Stimulated activated CD8-positive, alpha-beta memory T cell treated with anti-CD3 and anti-CD28 coated beads, Interleukin-4, amount 100 ng/mL, for 48 hours (primary cell): ENCODE measurements at places on chromosomes 11 and 22.
A peak's percentile ranks its signal among the peaks of the same experiment; 100 is the strongest.

GRCh38 chr11:96259134-96259830, 83.7 kb downstream of the MAML2 start:
- no peak for DNase-seq

DNA sequence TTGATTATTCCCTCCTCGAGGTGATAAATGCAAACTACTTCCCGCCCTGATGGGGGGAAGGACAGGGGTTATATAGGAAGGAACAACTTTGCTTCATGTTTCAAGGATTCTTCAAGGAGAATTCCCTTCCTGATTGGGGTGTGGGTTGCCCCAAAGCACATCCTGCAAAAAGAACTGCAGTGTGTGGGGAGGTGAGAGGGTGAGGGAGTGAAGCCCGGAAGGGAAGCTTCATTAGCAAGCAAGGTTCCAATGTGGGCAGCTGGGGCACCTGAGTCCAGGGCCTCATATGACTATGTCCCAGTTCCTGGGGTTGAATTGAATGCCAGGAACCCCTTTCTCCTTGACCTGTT, 326.0 kb downstream of the MN1 start:
- no peak for DNase-seq

- no peak for DNase-seq
These were observed 75.7 kb downstream of the GRAMD1B start for GRCh38 chr11:123505546-123506299.

DNA sequence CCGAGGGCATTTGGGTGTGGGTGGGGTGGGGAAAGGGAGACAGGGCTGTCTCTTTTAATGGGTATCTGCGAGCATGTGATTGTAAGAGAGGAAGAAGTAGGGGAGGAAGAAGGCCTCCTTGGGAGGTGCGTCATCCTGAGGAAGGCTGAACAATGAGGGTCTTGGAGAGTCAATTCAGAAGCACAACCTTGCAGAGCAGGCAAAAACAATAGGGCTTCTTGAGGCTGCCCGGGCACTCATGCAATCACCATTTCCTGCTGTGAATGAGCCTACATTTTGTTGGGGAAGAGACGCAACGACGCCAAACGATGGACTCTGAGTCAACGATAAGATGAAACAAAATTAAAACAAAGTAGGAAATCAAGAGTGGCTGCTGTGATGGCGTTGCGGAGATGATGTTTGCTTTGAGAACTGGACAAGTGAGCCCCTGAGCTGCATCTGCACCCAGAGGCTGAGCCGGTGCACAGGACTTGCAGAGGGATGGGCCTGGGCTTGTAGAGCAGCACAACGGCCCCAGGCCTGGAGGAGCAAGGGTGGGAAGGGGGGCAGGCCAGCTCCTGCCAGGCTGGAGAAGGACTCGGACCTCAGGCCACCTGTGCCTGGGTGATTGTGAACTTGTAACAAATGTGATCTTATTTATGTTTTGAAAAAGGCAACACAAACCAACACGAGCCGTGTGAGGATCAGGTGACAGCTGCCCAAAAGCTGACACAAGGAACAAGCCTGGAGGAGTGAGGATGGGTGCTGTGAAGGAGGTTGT, 92.3 kb upstream of the B3GAT1 start:
- no peak for DNase-seq

- no peak for DNase-seq
These were observed 187.7 kb downstream of the EFCAB6 start for GRCh38 chr22:43624144-43624998.

DNA sequence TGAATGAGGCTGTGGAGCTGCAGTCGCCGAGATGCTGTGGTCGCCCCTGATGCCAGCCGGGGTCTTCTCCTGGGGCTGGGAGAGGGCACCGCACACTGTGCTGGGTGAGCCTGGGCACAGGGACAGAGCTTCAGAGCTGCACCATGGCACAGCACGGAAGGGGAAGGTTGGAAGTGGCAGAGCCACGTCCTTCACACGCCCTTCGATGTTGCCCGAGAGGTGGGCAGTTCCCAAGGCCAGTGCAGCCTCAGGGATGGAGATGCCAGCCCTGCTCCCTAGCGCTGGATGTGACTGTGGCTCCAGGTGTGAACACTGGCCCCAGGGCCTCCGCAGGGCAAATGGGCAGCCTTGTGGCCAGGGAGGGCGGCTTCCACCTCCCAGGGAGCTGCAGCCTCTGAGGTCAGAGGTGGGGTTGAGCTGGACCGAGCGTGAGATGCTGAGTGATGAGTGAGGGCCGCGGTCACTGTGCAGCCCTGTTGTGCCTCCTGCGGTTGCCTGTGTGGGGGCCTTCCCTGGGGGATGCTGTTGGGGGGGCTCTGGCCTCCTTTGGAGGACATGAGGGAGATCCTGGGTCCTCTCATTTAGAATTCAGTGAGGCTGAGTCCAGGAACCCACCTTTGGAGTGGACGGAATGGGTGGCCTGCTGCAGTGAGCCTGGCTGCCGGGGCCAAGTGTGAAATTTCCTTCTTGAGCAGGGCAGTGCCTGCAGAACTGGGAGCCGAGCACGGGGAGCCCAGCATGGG, 1090.0 kb downstream of the BRD1 start:
- DNase-seq, result no peak

- no peak for DNase-seq
These were observed 209.5 kb downstream of the NAV2 start for GRCh38 chr11:19921976-19922688.

GRCh38 chr22:39719559-39720450, 149.3 kb downstream of the CACNA1I start:
- DNase-seq, result no peak

GRCh38 chr11:129191649-129192048, 476 bp downstream of the ARHGAP32 start:
- no peak for DNase-seq

DNA sequence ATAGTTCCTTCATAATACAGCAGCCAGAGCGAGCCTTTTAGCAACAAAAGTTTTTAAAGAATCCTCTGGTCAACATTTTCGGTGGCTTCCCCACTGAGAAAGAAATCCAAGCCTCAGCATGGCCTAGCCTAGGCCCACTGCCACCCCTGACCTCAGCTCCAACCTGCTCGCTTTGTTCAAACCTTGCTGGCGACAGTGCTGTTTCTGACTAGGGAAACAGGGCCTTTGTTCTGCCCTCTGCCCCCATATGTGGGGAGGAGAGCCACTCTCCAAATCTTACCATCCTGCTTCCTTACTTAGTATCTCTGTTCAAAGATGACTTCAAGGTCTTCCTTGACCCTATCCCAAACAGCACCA, 95.8 kb downstream of the CCDC83 start:
- DNase-seq, result no peak

GRCh38 chr11:36149538-36150242, 139.5 kb downstream of the COMMD9 start:
- peak; percentile 38 for DNase-seq

DNA sequence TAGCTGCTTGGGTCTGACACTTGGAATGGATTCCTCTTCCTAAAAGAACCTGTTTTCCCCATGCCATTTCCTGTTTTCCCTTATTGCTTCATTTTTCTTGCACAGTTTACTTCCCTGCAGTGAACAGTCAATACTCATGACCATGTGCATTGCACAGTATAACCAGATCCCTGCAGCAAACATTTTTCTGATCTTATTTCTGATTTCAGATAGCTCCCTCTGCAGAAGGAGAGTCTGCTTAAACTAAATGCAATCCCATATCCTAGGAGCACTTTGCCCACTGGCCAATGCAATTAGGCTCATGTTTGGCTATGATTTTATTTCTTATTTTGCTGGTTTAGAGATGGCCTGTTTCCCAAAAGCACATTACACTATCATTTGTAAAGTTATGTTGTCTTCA, 96.7 kb upstream of the CD44 start:
- no peak for DNase-seq

DNA sequence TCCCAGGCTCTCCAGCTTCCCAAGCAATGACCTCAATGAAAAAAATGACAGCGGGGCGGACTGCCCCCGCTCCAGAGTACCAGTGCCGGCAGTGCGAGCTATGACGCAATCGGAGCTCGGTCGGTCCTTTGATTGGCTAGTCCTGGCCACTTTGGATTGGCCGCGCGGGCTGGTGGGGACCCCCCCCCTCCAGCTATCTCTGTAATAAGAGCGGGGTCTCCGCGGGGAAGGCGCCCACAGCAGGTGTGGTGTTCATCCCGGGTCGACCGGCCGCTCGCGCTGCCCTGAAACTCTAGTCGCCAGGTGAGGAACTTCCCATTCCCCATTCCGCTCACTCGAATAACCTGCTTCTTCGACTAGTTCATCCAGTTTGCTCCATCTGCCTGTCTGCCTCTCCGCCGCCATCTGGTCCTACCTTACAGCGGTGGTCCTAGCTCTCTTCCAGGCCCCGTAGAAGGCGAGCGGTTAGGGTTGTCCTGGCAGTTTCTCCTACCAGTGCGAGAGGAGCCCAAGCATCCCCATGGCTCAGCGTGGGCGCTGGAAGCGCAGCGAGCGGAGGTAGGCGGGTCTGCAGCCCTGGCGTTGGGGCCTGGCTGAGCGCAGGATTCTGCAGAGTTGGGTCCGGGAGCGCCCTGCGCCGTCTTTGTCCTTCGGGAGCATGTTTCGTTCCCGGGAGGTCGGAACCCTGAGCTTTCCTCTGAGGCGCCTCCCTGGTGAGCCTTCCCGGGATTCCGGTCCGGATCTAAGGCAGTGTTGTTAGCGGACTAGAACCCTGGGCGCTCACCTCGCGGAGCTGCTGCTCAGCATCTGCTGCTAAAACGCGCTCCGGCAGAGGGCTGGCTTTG, at the start of gene CALCB:
CALCB (plus strand) TSS at position 233 of the 845 bp plus-strand sequence. CDS start 1,126 bp downstream, outside the sequence.
- peak; percentile 56 for DNase-seq

DNA sequence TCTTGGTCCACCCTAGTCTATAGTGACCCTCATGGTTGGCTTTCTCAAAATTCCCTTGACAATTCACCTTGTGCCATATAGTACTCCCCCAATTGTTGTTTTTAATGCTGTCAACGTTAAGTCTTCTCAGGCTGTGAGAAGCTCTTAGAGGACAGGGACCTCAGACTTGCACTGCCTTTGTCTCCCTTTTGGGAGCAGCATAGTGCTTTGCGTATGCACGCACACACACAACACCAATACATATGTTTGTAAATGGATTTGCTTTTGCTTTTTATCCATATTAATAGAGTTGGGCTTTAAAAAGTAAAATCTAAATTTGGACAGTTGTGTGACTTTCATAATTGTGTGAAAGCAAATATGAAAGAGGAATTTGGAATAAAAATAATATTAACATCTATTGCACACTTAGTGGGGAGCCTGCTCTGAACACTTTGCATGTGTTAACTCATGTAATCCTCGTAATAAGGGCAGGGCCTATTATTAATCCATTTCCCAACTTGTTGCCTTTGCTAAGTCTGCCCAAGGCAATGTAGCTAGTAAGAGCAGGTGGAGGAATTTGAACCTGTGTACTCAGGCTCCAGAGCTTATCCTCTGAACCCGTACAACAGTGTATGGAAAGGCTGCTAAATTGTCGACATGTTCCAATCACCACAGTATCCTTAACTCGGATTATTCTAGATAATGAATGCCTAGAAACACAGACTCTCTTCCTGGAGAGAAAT, 257.7 kb upstream of the NARS2 start:
- DNase-seq, result no peak

DNA sequence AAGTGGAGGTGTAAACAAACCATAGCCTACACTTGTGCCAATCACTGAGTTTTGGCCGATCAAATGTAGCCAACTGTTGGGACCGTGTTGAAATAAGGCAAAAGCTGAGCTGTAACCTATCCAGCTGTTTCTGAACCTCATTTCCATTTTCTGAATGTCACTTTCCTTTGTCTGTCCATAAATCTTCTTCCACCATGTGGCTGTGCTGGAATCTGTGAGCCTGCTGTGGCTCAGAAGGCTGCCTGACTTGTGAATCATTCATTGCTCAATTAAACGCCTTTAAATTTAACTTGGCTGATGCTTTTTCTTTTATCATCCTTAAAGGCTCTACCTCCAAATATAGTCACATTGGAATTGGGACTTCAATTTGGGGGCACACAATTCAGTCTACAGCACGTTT, 203.1 kb upstream of the MPPED2 start:
- no peak for DNase-seq

GRCh38 chr22:32413719-32414118, 1.7 kb upstream of the RTCB start:
- DNase-seq, result no peak

- no peak for DNase-seq
These were observed 40.5 kb downstream of the OR10A6 start for GRCh38 chr11:7890417-7891172.
